ENCODE measurements at places on chromosomes 2 and 18.

GRCh38 chr18:12862467-12862866 is 21.6 kb downstream of the PTPN2 start:
- no peak for DNase-seq

- no peak for DNase-seq
Measured at GRCh38 chr2:14723684-14724083, 91.2 kb downstream of the LRATD1 start.

GRCh38 chr2:88139203-88139702 is 11.4 kb upstream of the FABP1 start:
- no peak for DNase-seq

DNA sequence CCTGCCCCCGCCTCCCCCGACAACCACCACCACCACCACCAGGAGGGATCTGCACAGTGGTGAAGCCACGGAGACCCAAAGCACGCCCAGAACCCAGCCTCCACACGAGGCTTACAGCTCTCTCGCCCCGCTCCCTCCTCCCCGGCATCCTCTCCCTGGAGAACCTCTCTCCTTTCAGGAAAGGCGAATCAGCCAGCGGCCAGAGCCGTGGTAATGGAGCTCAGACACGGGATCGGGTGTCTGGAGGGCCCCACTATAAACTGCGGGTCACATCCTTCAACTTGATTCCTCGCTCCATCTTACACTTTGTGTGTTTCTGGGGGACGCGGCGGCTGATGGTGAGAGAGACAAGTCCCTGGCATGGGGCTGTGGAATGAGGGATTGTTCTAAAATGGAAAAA is 271.5 kb upstream of the SIX2 start:
- DNase-seq, result no peak

- DNase-seq, result no peak
Measured at GRCh38 chr18:49055754-49056172, 105.0 kb upstream of the SMAD7 start.

- DNase-seq, result no peak
Measured at GRCh38 chr2:115169814-115170213, 727.4 kb downstream of the DPP10 start.

- no peak for DNase-seq
Measured at GRCh38 chr18:36012891-36013290, 40.4 kb downstream of the RMP24 start.

GRCh38 chr2:213149294-213149875 is 2.0 kb downstream of the IKZF2 start:
- DNase-seq, result no peak

GRCh38 chr2:120066800-120067547 is 54.1 kb downstream of the EPB41L5 start:
- DNase-seq, result no peak

GRCh38 chr2:108304975-108305374 is 16.3 kb downstream of the SULT1C2 start:
- DNase-seq, result no peak

GRCh38 chr2:38466876-38467767 is 90.0 kb upstream of the ATL2 start:
- DNase-seq, result no peak

DNA sequence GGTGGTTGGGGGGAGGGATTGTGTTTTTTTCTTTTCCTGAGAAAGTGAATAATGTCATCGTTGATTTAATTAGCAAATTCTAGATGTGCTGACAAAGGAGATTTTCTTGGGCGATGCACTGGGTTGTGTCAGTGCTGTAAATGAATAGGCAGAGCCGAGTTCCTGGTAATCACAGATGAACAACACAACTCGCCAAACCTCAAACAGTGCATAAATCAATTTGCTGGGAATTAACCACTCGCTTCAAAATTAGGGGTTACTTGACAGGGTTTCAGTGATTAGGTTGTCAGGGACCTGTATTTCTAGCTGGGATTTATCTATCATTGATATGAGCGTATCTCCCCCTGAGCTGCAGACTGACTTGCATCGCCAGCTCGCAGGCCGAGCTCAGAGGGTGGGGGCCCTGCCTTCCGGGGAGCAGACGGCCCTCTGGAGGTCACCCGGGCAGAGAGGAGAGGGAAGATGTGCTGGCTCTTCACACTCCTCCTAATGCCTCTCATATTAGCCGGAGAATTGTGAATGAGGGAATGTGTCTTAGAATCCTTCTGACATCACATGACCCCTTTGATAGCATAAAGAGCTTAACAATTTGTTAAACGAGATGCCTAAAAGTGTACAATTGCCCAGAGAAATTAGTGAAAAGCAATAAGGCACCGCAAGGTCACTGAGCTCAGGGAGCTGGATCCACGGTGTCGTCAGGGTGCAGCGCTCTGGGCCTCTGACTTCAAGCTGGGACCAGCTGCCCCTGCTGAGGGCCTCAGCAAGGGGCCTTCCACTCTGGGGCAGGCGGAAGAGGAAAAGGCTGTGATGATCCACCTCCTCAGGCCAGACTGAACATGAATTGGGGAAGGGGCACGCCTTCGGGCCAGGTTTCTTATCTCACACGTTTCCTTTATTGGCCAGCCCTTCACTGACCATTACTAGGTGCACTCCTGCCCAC is 48.9 kb downstream of the SMIM21 start:
- no peak for DNase-seq

GRCh38 chr18:1267021-1267420 is 362.4 kb downstream of the ADCYAP1 start:
- no peak for DNase-seq

GRCh38 chr18:6881034-6881820 is 151.7 kb downstream of the ARHGAP28 start:
- no peak for DNase-seq

GRCh38 chr2:187390891-187391290 is 57.2 kb downstream of the CALCRL start:
- no peak for DNase-seq

GRCh38 chr18:48815179-48815515 is 135.6 kb downstream of the SMAD7 start:
- no peak for DNase-seq

DNA sequence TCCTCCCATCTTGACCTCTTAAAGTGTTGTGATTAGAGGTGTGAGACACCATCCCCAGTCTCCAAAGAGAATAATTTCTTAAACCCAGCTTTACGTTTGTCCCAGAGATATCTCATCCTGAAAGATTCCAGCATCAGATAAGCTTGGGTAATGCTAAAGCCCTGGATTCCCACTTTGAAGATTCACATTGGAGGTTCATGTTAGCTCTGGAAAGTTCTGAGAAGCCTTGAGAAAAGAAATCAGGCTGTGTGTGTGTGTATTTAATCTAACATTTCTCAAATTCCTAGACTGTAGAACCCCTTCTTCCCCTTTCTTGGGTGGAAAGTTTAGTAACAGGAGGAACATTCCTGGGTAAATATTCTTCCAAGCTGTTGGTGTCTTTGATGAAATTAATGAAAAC is 18.0 kb downstream of the ZNF532 start:
- no peak for DNase-seq

- no peak for DNase-seq
Measured at GRCh38 chr2:237917696-237918374, 49.0 kb upstream of the UBE2F start.

GRCh38 chr18:61803393-61803792 is 89.4 kb downstream of the RNF152 start:
- DNase-seq, result no peak

- no peak for DNase-seq
Measured at GRCh38 chr18:26919627-26920026, 54.1 kb upstream of the AQP4 start.

Data from cortex of kidney (tissue), 1 donor.